NCI-H510A treated with DMSO at 0.1 percent for 48 hours (cell line): ENCODE measurements at places on chromosomes 12 and 14.
A peak's percentile ranks its signal among the peaks of the same experiment; 100 is the strongest.

DNA sequence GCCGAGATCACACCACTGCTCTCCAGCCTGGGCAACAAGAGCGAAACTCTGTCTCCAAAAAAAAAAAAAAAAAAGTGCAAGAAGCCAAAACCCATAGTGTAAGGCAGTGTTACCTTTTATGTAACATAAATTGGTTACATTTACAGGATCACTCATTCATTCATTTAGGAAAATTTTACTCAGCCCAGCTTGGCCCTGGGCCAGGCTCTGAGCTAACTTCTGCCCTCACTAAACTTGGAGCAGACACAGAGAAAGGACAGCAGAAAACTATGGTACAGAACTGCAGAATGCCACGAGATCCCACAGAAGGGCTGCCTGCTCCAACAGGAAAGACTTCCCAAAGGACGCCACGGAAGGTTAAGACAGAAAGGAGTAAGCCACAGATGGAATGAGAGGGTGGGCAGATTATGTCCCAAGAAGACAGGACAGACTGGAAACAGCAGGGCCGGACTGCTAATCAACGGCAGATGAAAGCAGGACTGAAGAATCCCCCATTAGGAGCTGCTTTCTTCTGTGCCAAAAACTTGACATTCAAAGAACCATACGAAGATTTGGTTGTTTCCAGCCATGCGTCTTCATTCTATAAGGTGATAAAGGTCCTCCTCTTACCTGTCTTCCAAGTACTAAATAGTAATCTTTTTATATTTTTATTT, 18.9 kb downstream of the PPP1R13B start:
- DNase-seq: no peak

DNA sequence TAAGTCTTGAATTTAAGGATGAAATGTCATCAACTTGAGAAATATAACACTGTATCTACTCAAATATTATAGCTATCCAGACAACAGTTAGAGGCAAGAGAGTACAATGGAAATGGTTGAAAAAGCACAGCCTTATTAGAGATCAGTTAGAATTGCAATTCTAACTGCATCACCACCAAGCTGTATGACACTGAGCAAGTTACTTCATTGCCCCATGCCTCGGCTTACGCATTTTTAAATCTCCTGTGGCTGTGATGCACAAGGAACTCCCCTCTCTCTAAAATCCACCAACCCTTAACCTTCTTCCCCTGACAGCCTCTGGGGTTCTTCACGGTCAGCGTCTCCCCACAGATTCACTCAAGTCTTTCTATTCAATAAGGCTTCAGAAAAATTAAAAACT, 75.1 kb downstream of the MED13L start:
- DNase-seq: no peak

DNA sequence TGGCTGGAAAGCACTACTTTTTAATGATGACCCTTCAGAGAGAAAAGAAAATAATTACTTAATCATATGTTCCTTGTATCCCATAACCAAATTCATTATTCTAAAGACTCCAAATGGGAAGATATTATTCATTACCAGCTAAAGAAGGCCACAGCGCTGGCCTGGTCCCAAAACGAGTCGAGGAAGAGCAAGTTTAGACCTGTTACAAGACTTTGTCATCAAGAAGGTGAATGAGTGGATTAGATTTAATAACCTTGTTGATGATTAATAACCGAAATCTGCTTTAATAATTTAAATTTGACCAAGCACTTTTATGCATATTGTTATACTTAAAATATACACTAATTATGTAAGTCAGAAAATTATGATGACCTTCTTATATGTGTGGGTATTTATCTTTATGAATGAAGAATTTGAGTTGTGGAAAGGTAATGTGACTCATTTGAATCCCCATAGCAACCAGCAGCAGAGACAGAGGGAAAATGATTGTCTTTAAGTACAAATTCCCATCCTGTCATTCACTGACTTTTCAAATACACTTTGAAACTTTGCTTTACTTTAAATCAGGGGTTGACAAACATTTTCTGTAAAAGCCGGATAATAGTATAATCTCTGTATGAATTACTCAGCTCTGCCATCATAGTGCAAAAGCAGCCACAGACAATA, 200.3 kb upstream of the NPAS3 start:
- DNase-seq: no peak

- peak; percentile 39 for DNase-seq
Observed at GRCh38 chr14:74945852-74946658, 9.3 kb downstream of the PGF start.

DNA sequence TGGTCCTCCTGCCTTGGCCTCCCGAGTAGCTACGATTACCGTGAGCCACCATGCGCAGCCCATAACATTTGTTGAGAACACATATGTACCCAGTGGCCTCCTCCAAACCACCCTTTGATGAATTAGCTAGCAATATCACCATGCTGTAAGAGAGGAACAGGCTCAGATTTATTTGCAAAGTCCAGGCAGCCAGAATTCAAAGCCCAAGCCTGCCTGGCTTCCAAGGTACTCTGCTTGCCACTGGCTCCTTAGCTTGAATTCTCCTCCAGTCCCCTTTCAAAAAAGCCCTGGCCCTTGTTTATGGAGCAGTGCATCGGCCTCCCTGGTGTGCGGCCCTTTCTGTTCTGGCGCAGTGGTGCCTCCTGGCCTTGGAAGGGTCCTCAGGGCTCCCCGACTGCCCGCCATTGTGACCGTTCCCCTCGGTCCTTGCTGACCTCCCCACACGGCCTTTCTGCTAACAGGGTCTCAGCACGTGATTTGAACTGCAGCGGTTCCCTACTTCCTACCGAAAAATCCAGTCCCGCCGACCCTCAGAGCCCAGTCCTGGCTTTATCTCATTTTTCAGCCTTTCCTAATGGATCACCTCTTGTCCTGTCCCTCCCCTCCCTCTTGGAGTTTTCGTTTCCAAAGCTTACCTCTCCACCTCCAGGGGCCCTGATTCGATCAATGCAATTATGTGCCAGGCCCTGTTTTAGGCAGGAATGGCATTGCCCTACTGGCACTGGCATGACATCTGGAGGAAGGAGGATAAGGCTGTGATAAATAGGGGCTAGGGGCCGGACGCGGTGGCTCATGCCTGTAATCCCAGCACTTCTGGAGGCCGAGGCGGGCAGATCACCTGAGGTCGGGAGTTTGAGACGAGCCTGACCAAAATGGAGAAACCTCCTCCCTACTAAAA, 22.0 kb downstream of the SLC25A29 start:
- no peak for DNase-seq

GRCh38 chr14:77660754-77661153, 44.3 kb upstream of the SPTLC2 start:
- DNase-seq: peak; percentile 8

- no peak for DNase-seq
Observed at GRCh38 chr12:32894566-32894965, 2.0 kb downstream of the PKP2 start.

DNA sequence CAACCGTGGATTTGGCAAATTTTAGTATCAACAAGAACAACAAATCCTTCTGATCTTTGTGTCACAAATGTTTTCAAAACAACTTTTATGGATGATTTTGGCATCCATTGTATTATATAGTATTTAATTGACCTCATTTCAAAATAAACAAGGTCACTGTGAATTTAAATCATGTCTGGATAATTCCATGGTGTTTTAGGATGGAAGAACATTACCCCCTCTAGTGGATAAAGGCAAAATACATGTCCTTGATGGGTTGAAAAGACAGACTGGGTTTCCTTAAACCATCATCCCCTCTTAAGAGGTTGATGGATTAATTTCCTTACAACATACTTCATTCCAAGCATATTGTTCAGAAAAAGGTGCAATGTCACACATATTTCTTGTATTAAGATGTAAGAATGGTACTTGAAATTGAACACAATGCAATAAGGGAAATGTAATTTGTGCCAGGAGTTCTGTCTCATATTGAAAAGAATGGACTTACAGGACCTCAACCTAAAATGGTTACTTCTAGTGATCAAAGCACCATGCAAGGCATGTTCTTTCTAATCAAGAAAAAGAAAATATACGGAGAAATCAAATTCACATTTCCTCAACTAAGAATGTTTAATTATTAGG, 352.0 kb downstream of the BCAT1 start:
- DNase-seq: peak; percentile 69

DNA sequence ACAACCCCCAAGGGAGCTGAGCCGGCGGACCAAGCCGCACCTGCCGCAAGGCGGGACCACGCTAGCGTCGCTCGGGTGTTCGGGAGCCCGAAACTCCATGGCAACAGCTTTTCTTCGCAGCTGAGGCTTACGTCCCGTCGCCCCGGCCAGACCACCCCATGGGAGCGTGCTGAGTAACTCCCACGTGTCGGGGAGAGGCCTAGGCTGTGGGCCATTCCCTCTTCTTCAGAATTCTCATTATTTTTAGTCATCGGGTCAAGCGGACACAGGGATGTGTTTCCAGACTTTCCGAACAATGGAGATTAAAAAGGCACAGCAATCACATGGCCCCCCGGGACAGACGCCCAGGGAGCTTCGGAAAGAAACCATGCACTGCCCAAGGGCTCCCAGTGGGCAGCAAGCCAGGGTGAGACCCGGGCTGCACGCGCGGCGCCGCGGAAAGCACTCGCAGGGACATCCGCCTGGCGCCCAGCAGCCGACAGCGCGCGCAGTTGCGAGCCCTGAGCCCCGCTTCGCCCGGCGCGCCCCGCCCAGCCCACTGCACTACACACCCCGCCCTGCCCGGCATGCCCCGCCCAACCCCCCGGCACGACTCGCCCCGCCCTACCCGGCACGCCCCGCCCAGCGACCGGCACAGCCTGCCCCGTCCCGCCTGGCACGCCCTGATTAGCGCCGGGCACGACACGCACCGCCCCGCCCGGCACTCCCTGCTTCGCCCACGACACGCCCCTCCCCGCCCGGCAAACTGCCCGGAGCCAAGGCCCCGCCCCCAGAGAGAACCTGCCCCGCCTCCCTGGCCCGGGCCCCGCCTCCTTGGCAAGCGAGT, 422 bp upstream of the AK7 start:
- DNase-seq: peak; percentile 91

GRCh38 chr14:95442016-95442632, 74.3 kb downstream of the SYNE3 start:
- no peak for DNase-seq

DNA sequence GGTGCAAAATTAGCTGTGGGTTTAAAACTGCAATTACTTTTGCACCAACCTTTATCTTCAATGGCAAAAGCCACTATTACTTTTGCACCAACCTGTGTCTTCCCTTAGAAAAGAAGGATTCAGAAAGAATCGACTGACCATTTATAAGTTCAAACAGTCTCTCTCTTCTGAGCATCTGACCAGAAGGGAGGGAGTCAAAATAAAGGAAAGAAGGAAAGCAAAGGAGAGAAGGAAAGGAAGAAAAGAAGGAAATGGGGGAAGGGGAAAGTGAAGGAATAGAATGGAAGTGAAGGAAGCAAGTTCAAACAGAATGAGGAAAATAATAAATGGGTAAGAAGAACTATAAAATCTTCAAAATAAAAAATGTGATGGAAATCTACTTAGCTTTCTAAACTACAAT, 57.8 kb downstream of the KDM5A start:
- DNase-seq: no peak

GRCh38 chr14:69052181-69052601, 73.1 kb upstream of the ACTN1 start:
- DNase-seq: no peak

- DNase-seq: peak; percentile 81
Observed at GRCh38 chr12:53049571-53050318, at the start of gene TNS2. TSS of gene TNS2 (plus strand) at chr12:53050065. CDS start at chr12:53050186, 121 bp downstream.

DNA sequence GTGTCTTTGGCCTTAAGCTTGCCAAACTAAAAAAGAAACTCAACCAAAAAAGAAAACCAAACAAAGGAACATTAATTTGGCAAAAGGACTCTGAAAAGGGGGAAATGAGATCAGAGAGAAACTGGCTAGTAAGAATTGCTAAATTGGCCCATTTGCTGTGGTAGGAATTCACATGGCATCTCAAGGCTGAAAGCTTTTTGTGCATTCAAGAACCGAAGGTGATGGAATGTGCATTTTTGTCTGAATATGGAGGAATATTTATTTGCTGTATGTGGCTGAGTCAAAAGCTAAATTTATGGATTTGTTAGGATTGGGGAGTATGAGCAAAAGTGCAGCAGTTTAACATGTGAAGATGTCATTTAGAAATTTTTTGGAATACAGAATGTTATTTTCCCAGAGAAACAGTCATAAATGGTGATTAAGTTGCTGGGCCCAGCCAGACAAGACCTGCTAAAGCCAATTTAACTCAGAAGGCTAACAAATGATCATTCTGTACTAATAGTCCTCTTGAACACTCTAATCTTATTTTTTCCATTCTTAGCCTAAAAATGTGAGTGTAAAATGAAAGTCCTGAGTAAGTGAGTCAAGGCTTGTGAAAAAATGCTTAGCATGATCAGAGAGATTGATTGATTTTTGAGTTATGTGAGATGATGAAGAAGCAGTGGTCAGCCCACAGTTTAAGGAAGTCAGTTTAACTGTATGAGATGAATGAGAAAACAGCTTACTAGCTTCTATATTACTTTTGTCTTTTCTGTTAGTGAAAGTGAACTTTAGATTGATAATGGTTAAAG, 94.1 kb downstream of the ANO6 start:
- DNase-seq: no peak

- no peak for DNase-seq
Observed at GRCh38 chr12:4283512-4284255, 10.1 kb downstream of the CCND2 start.

DNA sequence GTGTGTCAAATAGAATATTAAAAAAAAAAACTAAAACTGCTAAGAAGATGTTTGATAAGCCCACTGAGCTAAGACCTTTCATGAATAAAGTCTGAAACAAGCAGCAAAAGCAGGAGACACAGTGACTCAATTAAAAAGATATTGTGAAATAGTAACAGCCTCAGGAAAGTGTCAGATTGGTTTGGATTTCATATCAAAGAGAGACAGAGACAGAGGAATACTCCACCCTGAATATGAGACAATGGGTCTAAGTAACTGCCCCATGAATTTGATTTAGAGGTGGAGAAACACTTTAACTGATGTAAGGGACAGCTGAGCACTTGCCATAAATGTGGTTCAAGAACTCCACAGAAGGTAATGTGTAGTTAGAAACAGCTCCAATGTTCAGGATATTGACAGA, 277.9 kb upstream of the FOXG1 start:
- DNase-seq: no peak

DNA sequence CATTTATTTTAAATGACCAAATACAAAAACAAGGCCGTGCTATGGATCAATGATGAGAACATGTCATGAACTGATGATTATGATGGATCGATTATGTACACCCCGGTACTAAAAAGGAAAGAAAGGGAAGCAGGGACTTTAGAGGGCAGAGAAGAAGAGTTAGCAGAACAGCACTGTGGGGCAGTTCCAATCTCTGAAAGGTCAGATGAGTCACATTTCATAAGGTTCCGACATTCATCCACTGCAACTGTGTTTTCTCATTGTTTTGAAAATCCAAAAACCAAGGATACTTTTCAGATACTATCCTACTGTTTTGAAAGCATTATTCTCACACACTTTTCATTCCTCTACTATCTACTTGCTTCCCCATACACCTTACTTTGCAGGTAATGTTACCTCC, 169.3 kb downstream of the STXBP6 start:
- no peak for DNase-seq

DNA sequence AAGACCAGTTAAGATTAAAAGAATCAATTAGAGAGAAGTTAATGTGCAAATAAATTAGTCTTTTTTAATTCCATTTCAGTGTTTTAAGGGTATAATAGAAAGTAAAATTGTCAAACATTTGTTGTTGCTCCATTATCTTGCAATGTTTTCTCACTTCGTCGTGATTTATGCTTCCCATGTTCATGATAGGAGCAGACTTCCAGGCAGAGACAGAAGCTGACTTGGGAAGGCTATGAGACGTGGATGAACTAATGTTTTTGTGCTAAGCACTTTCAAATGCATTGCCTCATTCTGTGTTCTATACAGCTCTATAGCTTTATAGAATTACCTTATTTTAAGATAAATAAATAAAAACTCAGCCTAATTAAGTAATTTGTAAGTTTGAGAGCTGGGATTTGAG, 226.2 kb downstream of the PIK3C2G start:
- DNase-seq: no peak

GRCh38 chr14:91957876-91958313, 10.4 kb upstream of the FBLN5 start:
- no peak for DNase-seq
